Thoracic aorta (tissue), 2 donors: ENCODE measurements at places on chromosomes 12 and 14.

GRCh38 chr12:77592836-77593235 lies 237.9 kb upstream of the NAV3 start:
- DNase-seq = no peak

GRCh38 chr14:88765130-88765529 lies 27.6 kb downstream of the EML5 start:
- DNase-seq = no peak

- no peak for DNase-seq
Observed at GRCh38 chr14:71320734-71321573, 413.7 kb downstream of the PCNX1 start.

GRCh38 chr12:22551624-22552023 lies 7.3 kb upstream of the C2CD5 start:
- DNase-seq = no peak

DNA sequence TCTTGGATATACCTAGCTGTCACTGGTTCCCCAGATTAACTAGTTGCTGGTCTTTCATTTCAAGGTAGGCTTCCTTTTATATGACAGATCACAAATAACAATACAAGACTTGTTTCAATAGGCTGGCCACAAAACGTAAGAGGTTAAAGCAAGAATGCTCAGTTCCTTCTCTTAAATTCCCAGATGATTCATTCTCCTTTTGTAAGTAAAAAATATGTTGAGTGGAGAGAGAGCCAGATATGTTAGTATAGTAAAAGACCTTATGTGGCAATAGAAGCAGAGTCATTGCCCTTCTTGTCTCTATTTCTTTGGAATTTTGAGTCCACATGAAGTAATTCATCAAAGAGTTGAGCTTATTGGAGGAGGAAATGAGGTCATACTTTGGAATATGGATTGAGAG lies 939.0 kb upstream of the ATXN7L3B start:
- no peak for DNase-seq
